Activated CD8-positive, alpha-beta memory T cell treated with anti-CD3 and anti-CD28 coated beads, Interleukin-2, amount 50 U/mL, for 48 hours (primary cell): ENCODE measurements at places on chromosomes 1 and 21.

GRCh38 chr1:116943438-116943837, 33.7 kb downstream of the PTGFRN start:
- no peak for DNase-seq

DNA sequence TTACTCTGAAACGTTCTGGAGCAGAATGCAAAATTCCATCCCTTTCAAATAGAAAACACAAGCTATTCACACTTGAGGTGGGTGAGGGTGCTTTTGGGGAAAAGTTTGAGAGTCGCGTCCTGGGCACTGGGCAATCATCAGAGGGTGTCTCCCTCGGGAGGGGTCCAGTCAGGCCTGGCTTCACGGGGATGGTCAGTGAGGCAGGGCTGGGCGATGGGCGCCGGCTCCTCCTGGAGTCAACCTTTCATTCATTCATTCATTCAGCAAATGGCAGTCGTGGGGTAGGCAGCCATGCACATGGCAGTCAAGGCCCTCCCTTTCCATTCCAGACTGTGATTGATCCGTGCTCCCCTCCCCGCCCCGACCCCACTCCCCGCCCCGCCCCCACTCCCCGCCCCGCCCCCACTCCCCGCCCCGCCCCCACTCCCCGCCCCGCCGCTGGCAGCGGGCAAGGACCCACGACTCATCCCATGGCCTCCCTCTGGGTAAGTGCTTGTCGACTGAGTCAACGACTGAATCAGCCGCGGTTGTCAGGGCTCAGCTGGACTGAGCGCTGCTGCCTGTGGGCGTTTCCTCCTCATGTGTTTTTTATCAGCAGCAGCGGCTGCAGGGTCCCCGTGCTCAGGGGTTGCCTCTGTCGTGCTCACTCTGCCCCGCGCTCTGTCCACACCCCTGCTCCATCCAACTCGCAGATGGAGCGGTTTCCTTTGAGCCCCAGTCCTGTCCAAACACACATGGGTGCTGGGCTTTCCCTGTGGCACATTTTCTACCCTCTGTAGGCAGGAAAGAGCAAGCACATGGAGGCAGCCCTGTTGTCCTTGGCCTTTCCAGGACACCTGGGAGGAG, 12.5 kb upstream of the SPSB1 start:
- DNase-seq: peak; percentile 84

GRCh38 chr1:100524355-100524754, 13.6 kb upstream of the GPR88 start:
- DNase-seq: no peak

DNA sequence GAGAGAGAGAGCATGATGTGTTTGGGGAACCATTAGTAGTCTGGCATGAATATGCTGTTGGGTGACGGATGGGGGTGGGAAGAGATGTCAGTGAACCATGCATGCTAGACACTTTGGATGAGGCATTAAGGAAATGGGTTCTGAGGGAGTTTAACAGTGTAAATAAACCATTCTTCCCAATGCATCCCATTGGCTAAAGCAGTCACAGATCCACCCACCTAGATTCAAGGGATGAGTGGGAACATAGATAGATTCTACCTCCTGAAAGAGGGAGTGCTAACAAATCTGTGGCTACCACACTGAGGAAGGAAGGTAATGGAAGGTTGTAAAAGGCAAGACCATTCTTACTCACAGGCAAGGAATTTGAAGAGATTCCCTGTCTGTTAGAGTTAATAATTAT, 129.8 kb upstream of the CACNA1E start:
- no peak for DNase-seq

GRCh38 chr1:42950116-42950481, 8.6 kb downstream of the SLC2A1 start:
- no peak for DNase-seq

GRCh38 chr1:218565377-218565776, 220.2 kb downstream of the TGFB2 start:
- DNase-seq: no peak

GRCh38 chr1:208174731-208175507, 69.3 kb downstream of the PLXNA2 start:
- no peak for DNase-seq

GRCh38 chr1:119462964-119463363, 44.0 kb upstream of the HSD3B1 start:
- DNase-seq: no peak

- no peak for DNase-seq
Observed at GRCh38 chr1:152191260-152191659, 32.2 kb upstream of the RPTN start.

DNA sequence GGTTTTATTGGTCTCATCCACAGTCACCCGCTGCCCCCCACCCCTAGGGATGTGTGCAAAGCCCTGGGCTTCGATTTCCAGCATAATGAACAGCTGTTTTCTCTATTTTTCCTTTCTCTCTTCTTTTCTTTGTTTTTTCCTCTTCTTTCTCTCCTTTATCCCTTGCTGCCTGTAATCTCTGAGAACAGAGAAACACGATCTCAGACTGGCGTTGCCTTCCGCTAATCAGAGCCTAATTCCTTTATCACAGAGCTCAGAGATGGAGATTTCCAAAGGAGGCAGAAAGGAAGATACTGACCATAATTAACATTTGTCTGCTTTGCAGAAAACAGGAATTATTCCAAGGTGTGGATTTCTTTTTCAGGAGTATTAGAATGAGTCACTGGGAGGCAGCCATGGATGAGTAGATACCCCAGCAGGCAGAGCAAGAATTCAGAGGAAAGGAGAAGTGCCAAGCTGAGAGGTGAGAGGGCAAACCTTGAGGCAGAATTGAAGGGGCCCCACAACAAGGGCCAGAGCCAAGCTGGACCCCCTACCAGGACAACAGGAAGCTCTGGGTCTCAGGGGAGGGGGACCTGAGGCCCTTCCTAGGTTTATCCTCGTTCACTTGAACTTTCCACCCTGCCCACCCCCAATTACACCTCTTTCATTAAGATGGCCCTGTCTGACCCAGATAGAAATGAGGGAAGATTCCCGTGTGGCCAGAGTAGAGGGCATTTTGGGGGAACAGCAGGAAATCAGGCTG, 33.3 kb downstream of the MATN1 start:
- DNase-seq: no peak

DNA sequence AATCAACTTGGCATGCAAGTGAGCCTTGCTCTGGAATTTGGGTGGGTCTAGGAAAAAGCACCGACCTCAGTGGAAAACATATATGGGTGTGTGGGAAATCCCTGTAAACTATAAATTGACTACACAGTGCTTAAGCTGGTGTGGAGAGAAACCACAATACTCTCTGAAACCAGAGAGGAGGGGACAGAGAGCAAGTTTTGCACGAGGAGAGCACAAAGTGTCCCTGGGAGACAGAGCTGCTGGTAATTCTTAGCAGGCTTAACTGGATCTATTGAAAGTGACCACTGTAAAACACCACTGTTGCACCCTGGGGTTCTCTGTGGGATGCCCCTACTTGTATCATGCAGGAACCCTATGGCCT, 12.8 kb downstream of the KCNJ15 start:
- no peak for DNase-seq

DNA sequence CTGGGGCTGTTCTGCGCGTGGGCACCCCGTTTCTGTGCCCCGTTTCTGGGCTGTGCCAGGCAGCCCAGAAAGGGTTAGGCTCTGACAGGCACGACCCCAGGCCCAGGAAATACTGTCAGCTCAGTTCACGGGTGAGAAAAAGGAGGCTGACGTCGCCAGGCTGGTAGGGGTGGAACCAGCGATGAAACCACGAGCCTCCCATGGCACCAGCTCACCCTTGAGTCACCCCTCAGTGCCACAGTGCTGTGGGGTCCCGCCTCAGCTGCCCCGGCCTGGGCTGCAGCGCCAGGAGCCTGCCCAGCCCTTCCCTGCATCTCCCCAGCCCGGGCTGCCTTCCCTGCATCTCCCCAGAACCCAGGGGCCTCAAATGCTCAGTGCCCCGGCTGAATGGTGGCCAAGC, 11.5 kb downstream of the MEGF6 start:
- no peak for DNase-seq

GRCh38 chr21:31382060-31382459, 38.0 kb upstream of the TIAM1 start:
- no peak for DNase-seq

- no peak for DNase-seq
Observed at GRCh38 chr1:100452641-100453040, 85.3 kb upstream of the GPR88 start.

DNA sequence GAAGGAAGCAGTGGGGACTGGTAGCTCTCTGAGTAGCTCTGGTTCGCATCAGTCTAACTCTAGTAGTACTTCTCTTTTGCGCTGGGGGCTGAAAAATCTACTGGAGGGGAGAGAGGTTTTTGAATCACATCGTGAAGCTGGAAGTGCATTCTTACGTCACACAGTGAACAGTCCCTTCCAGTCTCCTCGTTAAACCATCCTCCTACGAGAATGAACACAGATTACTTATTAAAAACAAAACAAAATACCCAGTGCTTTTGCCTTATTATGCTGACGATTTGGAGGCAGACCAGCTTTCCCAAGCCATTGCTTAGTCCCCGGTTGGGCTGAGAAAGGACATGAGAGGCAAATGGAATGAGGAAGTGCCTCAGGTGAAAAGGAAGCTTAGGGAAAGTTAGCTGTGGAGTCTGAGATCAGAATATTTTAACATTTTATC, 16.1 kb downstream of the HUNK start:
- DNase-seq: no peak

DNA sequence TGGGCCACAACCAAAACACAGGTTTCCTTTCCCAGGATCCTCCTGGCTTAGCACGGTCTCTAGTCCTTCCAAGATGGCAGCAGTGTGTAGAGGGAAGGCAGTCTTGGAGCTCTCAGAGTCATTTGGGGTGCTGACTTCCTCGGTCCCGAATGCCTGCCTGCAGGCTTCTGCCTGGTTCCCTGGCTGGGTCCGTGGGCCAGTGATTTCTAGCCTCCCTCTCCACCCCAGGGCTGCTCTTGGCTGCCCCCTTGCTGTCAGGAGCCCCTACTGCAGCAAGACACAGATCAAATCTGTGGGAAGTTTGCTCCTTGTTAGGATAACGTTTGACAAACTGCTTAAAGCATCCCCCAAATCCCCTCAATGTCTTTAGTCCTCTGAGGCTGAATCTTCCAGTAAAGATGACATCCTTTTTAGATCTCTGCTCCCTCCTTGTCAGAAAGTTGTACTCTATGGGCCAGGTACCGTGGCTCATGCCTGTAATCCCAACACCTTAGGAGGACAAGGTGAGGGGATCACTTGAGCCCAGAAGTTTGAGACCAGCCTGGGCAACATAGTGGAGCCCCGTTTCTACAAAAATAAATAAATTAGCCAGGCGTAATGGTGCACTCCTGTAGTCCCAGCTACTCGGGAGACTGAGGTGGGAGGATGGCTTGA, 272.5 kb downstream of the RRAGC start:
- DNase-seq: peak; percentile 81

DNA sequence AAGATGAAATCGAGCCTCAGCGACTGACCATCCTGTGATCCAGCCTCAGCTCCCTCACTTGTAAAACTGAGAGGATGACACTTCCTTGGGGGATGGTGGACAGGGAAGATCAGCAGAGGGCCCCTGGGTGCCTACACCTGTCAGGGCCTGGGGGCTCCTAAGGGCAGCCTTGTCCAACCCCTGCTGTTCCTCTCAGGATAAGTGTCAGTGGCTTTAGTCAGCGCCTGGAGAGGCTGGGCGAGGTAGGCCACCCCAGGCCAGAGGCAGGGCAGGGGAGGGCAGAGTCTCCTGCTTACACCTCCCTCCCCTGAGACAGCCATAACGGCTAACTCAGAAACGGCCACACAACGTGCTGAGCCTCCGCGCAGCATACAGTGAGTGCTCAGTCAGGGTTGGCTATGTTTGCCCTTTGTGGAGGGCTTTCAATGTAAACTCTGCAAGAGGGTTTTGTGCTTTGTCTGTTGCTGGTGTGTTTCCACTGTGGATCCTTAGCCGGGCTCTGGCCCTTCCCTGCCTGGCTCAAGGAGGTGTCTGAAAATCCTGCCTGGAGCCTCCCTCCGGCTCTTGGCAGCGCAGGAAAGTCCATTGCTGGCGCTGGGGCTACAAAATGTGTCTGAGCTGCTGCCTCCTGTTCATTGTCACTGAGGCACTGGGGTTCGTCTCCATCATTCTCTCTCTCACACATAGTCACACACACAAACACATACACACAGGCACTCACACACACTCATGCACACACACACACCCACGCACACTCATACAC, 588.4 kb downstream of the PTPRU start:
- no peak for DNase-seq

DNA sequence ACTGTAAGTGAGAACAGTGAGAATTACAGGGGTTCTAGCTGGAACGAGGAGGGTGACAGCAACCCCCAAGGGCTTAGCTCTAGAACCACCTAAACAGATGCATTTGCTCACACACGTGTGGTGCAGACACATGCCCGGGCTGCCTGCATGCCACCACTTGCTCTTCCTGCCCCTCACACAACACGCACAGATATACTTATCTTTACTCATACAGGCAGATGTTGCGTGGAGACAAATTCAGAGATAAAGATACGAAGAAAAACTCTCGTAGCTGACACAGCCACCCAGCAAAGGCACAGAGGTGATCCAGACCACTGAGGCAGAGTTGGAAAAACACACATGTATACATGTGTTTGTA, 13.5 kb downstream of the VANGL1 start:
- DNase-seq: no peak

DNA sequence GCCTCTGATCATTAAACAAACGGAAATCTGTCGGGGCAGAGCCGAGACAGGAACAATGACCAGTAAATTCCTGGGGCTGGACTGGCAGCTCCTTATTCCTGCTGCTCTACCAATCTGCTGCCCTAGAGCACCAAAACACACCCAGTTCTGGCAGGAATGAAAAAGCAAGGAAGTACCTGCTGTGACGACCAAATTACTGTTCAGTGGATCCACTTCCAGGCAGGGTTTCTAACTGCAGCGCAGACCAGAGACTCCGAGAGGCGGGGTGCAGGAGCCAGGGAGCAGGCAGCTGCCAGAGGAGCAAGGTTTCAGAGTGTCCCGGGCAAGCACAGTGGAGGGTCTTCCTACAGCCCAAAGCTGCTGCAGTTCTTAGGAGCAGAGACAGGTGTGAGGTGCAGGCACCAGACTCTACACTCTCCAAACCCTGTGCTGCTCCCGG, 32.4 kb downstream of the KANK4 start:
- no peak for DNase-seq

- no peak for DNase-seq
Observed at GRCh38 chr1:40032240-40032891, 8.2 kb upstream of the CAP1 start.
